ENCODE measurements at places on chromosomes 5 and 9. TPM values are rescaled to one million over a fixed set of nuclear protein-coding genes. Genes with fewer than 3 reads are reported as not detected.

- DNase-seq, result no peak
These were observed 138.9 kb downstream of the NXNL2 start for GRCh38 chr9:88673886-88674285.

DNA sequence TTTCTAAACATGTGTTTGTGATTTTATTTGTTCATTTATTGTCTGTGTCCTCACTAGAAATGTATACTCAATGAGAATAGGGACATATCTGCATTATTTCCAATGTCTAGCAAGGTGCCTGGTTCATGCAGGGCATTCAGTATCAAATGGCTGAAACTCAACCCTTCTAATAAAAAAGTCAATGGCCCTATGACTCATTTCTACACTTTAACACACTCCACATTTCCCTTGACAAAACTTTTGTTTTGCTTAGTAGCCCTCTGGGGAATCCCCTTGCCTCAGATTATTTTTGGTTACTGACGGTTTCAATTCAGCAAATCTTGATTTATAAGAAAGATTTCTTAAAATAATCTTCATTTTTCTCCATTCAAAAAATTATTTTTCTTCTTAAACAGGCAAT lies 206.0 kb upstream of the DMRTA1 start:
- DNase-seq, result no peak

GRCh38 chr5:146902471-146902870 lies 23.9 kb upstream of the PPP2R2B start:
- DNase-seq, result no peak

GRCh38 chr5:79573983-79574890 lies 38.0 kb upstream of the TENT2 start:
- DNase-seq, result no peak

DNA sequence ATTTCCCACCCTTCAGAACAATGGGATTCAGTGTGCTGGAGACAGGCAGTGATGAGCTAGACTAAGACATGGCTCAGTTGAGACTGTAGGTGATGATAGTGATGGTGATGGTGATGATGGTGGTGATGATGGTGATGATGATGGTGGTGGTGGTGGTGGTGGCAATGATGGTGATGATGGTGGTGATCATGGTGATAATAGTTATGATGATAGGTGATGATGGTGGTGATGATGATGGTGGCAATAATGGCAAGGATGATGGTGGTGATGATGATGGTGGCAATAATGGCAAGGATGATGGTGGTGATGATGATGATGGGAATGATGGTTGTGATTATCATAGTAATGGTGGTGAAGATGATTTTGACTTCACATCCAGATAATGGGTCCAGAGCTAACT lies 176.7 kb downstream of the NXNL2 start:
- no peak for DNase-seq

- DNase-seq, result peak; percentile 43
These were observed 50.8 kb downstream of the DTWD2 start for GRCh38 chr5:118937393-118938061.

GRCh38 chr9:71878327-71879274 lies 32.4 kb downstream of the ABHD17B start:
- DNase-seq, result no peak

DNA sequence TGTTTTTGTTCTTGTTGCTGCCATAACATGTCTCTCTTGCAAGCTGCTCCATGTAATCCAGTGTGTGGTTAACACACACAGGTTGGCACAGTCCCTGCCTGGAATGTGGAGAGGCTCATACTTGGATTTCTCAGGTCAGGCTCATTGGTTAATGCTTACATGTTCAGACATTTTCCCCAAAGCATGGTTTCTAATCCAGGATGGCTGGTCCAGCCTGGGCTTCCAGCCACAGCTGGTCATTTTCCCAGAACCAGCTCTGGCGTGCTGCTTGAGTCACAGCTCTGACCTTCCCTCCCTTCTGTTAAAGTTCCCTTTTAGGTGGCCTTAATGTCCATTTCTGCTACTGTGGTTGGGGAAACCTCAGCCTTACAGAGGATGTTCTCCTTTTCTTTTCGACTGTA lies 294.3 kb downstream of the TAF11L14 start:
- no peak for DNase-seq

DNA sequence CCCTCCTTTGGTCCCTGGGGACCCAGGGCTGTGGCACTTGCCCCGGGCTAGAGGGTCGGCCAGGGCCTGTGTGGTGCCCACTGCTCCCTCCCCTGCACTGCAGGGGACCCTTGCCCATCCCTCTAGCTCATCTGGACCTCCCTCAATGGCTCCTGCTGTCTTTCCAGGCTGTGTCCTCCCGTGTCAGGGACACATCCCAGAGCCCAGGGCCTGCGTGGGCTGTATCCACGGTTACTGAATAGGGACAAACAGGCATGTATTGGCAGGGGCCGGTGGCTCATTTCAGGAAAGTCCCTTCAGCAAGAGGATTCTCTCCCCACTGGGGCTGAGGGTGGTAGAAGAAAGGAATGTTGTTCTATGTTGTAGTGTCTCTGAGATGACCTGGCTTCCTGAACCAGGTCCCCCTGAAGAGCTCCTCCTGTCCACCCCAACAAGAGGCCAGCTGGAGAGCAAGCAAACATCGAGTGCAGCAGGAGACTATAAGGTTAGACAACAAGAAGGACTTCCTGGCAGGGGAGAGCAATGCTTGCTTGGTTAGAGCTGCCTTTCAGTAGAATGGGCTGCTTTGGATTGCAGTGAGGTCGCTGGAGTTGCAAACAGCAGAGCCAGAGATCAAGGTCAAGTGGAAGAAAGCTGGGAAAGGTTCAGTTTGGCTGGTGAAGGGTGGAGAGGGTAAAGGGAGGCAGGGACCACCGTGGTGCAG lies 1.0 kb upstream of the CRB2 start:
- DNase-seq, result no peak

- no peak for DNase-seq
These were observed 38.9 kb downstream of the MTMR12 start for GRCh38 chr5:32273821-32274220.

DNA sequence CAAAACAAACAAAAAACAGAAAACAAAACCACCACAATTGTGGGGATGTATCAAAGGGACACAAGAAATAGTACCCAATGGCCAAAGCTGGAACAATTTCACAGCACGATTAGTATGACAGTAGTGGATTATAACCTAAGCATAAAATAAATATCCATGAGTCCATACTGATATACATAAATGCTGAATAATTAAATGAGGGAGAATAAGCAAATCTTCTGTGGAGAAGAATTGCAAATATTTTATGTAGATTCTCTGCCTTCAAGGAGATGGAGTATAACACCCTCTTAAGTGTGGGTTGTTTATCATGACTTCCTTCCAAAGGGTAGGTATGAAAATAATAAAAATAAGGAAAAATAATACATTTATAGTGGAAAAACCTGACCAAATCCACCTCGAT lies 325.4 kb downstream of the PDE4D start:
- DNase-seq, result no peak

DNA sequence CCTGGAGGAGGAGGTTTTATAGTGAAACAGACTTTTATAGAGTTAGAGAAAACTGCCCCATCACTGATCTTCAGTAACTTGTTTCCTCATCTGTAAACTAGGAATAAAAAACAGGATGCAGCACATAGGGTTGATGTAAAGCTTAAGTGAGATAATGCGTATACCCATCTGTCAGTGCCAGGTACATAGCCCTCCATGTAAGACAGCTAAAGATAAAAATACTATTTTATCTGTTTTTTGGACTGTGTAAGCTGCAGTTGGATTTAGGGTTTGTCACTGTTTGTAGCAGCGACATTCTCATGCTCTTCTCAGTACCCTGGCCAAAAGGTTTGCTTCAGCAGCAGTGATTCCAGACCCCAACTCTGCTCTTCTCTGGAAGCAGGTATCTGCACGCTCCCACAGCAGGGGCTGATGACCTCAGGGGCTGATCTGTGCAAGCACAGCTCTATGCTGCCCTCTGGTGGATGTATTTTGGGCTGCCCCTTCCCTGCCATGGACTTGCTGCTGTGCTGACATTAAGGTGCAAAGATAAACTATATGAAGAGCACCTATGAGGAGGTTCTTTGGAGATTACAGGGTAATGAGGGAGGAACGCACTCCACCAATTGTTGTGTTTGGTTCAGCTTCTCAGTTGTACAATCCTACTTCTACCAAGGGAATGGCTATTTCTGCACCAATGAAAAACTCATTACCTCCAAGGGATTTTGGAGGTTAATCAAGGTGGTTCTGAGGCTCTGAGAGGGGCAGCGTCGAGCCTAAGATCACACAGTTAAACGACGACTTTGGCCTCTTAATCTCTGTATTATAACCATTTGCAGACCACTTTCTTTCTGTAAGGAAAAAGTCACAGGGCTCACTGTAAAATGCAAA lies 13.1 kb downstream of the HMHB1 start:
- peak; percentile 82 for DNase-seq

DNA sequence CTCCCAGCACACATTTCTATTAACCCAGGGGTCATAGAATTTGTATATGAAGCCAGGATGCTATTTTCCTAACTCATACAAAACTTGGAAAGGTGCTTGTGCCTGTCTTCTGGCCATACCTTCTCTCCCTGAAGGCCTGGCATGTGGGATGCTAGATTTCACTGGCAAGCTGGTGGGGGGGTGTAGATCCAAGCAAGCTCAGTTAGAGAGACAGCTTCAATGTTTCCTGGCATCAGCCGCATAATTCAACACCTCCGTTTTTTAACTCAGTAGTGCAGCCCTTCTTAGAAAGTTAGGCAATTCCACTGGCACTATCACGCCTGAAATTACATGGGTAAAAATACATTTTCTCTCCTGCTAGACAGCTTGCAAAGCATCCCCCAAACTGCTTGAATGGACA lies 51.8 kb downstream of the MEGF10 start:
- DNase-seq, result no peak

GRCh38 chr9:124983698-124984097 lies 42.8 kb upstream of the GOLGA1 start:
- DNase-seq, result no peak

DNA sequence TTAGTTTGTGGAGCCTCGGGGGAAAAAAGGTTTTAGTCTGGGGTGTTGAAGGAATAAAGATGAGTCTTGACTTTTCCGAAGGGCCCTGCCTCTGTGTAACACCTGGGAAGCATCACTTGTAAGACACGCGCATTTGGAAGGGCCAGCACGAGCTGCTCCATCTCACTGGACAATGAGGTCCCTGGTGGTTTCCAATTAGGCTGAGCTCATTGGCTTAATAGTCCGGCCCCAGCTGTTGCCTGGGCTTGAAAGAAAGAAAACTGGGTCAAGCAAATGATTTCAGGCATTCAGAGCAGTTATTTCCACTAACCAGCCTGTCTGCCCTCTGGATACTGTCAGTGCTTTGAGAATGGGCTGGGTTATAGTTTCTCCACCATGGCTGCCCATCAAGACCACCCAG lies 64.5 kb downstream of the NSUN2 start:
- DNase-seq, result no peak

The SPINK7 gene
- not detected for total RNA-seq

The UBE2QL1 gene
- total RNA-seq, result not detected

The LIFR gene
- not detected for total RNA-seq

The TUSC1 gene
- 17.9 TPM for total RNA-seq

The UBQLN1 gene
- total RNA-seq, result 82.4 TPM

The IFNB1 gene
- total RNA-seq, result not detected

The HACD4 gene
- not detected for total RNA-seq

The CENPK gene
- total RNA-seq, result 19.7 TPM

The NR2F1 gene
- total RNA-seq, result 19.7 TPM

All from HT-29 (cell line).